ENCODE measurements at places on chromosomes 3 and 15.
A peak's percentile ranks its signal among the peaks of the same experiment; 100 is the strongest.

DNA sequence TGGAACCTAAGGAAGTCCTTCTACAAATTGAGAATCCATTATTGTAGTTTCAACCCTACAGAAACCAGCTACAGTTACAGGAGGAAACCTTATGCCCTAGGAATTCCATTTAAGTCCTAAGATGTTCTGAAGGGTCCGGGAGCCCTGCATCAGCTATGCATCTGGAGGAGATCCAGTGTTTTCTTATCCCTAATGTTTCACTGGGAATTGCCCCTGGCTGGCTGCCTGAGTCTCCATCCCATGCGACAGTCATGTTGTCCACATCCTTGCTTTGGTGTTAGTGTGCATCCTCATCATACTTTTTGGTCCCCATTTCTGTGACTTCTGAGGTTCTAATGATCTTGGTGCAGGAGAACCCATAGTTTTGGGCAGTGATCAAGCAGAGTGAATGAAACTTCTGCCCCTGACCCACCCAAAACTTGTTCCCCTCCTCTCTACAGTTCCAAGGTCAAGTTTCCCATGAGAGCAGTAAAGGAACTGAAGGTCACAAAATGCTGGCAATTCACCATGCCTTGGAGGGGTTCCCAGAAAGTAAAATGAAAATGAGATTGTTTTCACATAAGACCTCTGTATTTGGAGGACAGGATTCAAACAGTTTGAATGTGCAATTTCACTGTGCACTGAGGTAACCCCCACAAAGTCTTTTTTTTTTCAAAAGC, 121.9 kb upstream of the PHLDB2 start:
- DNase-seq: no peak

DNA sequence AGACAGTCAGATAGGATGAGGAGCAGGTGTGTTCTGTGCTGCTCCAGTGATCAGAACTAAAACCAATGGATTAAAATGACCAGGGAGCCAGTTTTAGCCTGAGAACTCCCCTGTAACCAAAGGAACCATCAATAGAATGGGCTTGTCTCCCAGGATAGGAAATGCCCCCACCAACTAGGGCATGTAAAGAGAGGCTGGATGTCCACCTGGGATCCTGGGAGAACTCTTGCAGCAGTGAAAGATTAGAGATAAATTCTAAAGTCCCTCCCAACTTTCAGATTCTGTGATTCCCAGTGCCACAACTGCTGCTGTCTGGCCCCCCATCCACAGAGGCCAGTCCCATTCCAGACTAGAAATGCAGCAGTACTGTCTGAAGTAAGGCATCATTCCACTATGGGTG, 33.8 kb downstream of the HDC start:
- DNase-seq: no peak

- no peak for DNase-seq
Observed at GRCh38 chr3:174659511-174659910, 199.6 kb upstream of the NAALADL2 start.

- no peak for DNase-seq
Observed at GRCh38 chr3:14234251-14235002, 55.8 kb downstream of the LSM3 start.

- no peak for DNase-seq
Observed at GRCh38 chr3:138673641-138674530, 65.3 kb downstream of the FAIM start.

DNA sequence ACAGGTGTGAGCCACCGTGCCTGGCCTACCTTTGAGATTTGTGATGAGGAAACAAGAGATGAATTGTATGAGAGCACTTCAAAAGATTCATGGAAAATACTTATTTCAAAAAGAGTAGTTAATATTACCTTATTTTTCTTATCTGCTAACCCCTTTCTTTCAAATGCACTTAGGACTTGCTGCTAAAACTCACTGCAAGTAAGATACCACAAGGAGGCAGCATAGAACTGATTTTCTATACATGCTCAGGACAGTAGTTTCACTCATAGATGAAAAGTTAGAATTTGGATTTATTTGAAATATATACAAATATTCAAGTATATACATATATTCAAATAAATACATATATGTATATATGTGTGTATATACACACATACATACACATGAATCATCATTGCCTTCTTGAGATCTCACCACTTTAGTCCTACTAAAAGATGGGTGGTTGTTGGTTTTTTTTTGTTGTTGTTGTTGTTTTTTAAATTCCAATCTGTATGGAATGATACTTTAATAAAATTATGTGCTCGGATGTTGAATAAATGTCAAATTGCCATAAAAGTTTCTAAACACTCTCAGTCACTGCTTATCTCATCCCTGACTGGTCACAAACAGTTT, 2.4 kb downstream of the CCNDBP1 start:
- no peak for DNase-seq

- no peak for DNase-seq
Observed at GRCh38 chr3:148889828-148890227, 24.7 kb downstream of the CPA3 start.

DNA sequence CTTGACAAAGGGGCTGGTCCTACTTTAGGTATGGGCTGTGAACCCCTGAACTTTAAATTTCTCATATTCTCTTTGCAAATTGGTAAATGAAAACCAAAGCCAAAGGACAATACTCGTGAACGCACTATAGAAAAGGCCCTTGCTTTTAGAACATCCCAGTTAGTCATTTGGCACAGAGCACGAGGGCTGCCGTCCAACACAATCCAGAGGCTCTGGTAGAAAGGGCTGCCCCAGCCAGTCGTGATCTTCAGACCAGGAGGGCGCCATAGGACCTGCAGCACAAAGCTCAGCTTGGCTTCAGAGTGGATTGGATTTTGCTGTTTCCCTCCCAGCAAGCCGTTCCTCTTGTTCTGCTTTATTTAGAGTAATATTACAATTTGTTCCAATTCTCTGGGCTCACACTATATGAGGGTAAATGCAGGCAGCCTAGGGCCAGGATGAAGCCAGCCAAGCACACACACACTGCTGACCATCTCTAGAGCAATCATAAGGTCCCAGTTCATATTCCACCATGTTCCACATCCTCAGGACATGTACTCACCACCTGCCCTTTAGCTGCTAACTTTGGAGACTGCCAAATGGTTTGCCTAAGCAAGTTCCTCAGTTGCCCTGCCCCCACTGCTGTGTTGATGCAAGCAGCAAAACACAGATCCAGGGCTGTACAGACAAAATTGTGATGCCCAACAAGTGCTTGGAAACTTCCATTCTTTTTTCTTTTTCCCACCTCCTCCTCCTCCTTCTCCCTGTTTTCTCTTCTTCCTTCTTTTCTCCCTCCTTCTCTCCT, 6.0 kb upstream of the BFSP2 start:
- no peak for DNase-seq

DNA sequence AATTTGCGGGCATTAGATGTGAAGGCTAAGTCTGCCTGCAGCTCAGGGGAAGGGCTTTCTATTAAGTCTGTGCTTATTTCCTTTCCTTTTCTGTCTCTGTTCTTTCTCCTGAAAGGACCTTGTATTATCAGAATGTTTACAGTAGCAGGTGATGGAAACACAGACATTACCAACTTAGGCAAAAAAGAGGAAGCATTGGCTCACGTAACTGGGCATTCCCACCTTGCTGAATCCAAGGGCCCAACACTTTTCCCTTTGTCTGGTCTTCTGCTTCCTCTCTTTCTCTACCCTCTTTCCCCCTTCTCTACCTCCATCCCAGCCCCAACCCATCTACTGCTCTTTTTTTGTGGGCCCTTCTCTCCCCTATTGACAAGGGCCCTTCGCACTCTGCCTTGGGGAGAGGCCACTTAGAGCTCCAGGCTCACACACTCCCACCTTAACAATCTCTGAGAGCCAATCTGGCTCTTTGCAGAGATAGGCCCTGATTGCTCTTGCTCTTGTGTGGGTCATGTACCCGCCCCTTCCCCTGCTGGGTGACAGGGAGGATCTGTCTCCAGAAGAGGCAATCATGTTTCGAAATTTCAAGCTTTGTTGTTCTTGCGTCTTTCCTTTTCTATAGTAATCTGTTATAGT, 35.0 kb downstream of the ACAA1 start:
- DNase-seq: no peak

GRCh38 chr15:101115786-101116680, 135.8 kb downstream of the CHSY1 start:
- no peak for DNase-seq

GRCh38 chr3:119677641-119677934, 382 bp upstream of the COX17 start:
- no peak for DNase-seq

GRCh38 chr3:153163756-153164550, 1.9 kb downstream of the RAP2B start:
- no peak for DNase-seq

GRCh38 chr3:191398607-191399006, 62.4 kb upstream of the PYDC2 start:
- DNase-seq: no peak

GRCh38 chr3:188822004-188822403, 349.8 kb upstream of the TPRG1 start:
- DNase-seq: no peak

GRCh38 chr15:62739507-62739906, 303.0 kb upstream of the TPM1 start:
- DNase-seq: no peak

DNA sequence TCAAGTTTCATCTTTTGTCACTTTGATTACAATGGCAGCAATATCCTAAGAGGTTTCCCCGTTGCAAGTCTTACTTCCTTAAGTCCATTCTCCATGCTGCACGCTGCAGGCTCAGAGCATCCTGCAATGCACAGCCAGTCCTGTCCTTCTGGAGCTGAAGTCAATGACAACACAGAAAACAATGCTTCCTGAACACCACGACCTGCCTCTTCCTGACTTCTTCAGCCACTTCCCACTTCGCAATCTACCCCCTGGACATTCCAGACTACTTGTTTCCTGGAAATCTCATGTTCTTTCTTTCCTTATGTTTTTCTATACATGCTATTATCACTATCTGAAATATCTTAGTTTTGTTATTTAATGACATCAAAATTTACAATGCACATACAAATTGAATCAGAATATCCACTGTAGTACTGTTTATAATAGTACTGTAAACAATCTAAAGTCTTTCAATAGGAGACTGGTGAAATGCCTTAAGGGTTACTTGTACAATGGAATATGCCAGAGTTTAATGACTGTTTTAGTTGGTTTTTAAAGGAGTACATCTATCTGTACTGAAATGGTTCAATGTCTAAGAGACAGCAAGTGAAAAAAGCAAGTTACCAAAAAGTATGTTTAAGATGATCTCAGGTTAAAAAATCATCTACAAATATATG, 113.7 kb upstream of the PRTG start:
- no peak for DNase-seq

GRCh38 chr3:25007974-25008658, 419.9 kb upstream of the RARB start:
- no peak for DNase-seq

DNA sequence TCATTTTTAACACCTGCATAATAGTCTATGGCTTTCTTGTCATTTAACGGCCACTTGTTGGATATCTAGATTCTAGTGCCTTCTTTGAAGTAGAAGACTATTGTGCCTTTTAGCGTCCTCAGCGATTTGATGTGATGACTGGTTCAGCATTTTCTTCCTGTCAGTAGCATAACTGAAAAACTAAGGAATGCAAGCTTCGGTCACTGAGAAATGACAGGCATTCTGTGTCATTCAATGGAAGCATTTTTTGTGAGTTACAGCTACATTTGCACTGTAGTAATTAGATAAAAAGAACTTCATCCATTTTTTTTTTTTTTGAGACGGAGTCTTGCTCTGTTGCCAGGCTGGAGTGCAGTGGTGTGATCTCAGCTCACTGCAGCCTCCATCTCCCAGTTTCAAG, 10.3 kb downstream of the NEK11 start:
- no peak for DNase-seq

DNA sequence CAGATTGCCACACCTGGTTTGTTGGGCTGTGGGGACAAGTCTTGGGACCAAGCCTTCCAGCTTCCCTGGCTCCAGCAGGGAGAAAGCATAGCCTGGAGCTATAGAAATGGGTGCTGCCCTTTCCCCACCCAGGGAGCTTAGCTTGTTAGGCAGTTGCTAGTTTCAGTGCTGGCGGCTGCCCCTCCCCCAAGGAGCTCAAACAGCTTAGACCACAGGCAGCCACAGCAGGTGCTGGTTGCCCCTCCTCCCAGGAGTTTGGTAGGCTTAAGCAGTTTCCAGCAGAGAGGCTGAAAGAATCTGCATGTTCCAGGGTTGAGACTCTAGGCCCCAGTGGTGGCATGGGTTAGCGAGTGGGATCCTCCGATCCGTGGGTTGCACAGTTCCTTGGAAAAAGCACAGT, 889.7 kb downstream of the IGSF11 start:
- no peak for DNase-seq

- DNase-seq: no peak
Observed at GRCh38 chr15:96672629-96673028, 342.1 kb downstream of the NR2F2 start.

DNA sequence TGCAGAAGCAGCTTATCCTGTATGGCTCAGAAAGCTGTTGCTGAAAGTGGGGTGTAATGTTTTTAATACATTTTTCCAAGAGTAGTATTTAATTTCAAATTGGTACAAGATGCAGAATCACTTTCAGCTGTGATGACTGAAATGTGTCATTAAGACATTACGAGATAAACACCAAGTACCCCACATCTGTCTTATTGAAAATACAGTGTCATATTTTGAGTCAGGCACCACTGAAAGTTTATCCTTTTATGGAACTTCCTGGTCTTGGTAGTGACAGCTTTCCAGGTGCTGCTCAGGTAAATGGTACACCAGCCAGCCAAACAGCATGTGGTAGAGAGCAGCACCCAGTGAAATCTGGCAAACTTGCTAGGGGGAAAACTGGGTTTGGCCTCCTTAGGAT, 16.9 kb downstream of the ASTE1 start:
- DNase-seq: no peak

DNA sequence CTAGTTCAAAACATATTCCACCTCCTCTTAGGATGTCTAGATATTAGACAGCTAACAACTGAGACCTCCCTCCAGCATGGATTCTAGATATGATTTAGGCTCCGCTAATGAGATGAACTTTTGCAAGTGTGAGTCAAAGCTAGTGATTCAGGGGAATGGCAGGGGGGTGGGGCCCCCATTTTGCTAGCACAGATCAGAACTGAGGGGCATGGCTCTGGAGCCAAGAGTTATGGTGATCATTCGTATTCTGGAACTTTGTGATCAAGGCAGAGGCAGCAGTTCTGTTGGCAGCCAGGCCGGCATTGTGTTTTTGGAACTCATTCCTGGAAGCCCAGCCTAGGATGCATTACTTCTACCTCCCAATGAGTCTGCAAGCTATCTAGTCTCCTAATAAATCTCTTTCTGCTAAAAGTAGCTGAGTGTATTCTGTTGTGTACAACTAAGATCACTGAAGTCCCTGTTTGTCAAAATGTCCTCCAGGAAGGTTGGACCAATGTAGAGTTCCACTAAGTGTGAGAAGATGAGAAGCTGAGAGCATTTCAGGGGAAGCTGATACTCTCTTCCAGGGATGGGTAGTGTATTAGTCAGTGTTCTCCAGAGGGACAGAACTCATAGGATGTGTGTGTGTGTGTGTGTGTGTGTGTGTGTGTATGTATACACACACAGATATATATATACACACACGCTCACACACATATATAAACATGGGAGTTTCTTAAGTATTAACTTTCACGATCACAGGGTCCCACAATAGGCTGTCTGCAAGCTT, 312.7 kb downstream of the TLE3 start:
- DNase-seq: no peak

GRCh38 chr3:170689893-170690660, 104.2 kb upstream of the SLC7A14 start:
- DNase-seq: peak; percentile 21

GRCh38 chr3:178325330-178325729, 210.9 kb upstream of the KCNMB2 start:
- DNase-seq: no peak

Measured in activated CD4-positive, alpha-beta T cell treated with anti-CD3 and anti-CD28 coated beads for 4 hours (primary cell).